ENCODE measurements at places on chromosomes 5 and 9.

DNA sequence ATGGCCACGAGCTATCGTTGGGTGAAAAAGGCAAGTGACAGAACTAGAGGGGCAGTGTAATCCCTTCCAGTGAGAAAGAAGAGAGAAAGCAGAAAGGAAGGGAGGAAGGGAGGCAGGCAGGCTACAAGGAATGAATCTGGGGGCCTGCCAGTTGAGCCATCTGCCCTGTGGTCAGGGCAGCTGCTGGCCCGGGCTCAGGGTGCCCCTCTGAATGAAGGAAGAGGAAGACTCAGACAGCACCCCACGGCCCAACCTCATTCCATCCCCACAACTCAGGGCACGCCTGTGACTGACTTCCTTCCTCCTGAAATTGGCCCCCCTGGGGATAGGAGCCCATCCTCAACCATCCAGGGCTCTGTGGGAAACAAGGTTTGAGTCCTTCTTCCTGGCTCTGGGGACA, 20.3 kb upstream of the FLT4 start:
- no peak for ATAC-seq

DNA sequence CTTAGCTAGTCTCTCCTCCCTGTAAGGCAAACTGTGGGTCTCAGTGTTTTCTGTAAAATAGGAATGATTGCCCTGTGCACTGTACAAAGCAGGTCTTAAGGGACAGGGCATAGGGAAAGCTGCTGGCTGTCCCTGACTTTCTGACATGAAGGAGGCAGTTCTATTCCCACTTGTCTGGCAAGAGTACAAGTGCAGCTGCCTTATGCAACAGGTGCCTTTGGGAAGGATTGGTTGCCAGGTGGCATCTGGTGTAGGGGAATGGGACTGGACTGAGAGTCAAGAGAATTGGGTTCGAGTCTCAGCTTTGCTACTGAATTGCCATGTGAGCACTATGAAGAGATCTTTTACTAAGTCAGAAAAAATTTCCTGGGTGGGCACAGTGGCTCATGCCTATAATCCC, 10.0 kb downstream of the BSPRY start:
- no peak for ATAC-seq

DNA sequence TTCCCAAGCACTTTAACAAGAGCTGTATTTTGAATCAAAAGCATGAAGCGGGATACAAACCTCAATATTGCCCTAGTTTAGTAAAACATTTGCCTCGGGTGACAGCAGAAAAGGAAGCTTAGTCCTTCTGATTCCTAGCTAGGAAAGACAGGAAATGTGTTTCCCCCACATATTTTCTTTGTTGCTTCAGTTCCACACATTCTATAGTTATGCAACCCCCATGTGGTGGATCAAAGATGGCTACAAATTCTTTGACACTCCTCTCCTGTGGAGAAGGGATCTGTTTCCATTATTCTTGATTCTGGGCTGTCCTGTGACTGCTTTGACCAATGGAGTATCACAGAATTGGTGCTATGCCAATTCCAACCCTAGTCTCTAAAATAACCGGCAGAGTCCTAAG, 89.1 kb upstream of the SLC30A5 start:
- ATAC-seq = no peak

GRCh38 chr9:22413884-22414283, 32.7 kb upstream of the DMRTA1 start:
- ATAC-seq = peak; percentile 34

DNA sequence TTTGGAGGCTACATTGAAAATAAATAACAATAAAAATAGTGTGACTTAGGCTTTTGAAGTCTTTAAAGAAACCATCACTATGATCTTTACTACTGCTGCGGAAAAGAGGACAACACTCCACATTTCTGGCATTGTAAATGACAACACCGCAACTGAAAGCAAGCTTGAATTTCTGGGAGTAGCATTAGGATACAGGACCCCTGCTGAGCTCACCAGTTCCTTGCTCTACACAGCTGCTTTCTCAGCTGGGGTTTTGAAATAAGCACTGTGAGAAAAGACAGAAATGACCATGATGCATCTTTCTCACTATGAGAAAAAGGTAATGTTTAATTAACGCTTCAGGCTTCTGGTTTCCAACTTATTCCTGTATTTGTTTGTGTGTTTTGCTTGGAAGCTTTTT, 168.0 kb downstream of the TAF11L14 start:
- no peak for ATAC-seq

DNA sequence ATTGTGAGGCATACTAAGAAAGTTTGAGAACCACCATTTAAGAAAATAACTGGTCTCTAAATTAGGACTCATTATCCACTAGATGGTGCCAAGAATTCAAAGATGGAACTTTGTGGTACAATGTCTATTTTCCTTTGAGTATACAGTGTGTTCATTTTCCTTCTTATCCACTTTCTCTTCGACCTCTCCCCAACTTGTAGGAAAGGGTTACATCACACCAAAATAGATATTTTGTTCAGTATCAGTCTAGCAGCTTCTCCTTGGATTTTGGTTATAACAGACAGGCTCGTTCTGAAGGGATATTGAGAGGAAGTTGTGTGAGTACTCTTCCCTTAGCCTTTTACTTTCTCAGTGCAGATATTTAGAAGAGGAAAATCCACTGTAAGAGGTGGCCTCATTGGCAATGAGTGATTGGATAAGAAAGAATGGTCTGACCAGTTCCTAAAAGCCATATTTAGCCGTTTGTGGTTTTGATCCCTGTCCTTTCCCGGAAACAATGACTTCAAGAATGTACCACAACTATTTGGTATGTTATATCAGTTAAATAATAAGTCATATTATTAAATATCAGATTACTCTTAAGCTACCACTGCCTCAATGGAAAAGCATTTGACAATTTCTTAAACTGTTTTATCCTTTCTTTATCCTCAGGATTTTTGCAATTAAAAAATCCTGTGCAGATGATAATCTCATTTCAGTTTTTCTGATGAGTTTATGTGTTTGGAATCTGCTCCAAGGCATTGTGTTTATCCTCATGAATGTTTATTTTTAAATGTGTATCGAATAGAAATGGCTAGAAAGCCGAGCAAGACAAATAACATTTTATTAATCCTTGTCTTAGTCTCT, 69.0 kb upstream of the GRAMD2B start:
- peak; percentile 68 for ATAC-seq

- no peak for ATAC-seq
Observed at GRCh38 chr9:1002678-1003077, 26.2 kb downstream of the DMRT3 start.

DNA sequence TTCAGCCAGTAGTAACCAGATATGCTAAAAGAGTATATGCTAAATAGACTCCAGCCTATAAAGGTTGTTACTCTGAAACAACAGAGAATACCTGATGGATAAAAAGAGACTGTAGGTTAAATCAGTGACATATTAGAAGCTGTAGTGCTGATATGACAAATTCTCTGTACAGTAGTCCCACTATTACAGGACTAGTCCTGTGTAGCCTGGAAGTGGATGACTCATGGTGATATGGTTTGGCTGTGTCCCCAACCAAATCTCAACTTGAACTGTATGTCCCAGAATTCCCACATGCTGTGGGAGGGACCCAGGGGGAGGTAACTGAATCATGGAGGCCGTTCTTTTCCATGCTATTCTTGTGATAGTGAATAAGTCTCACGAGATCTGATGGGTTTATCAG, 276.2 kb upstream of the POU5F2 start:
- no peak for ATAC-seq

- ATAC-seq = no peak
Observed at GRCh38 chr5:156541582-156541981, 214.6 kb downstream of the SGCD start.

DNA sequence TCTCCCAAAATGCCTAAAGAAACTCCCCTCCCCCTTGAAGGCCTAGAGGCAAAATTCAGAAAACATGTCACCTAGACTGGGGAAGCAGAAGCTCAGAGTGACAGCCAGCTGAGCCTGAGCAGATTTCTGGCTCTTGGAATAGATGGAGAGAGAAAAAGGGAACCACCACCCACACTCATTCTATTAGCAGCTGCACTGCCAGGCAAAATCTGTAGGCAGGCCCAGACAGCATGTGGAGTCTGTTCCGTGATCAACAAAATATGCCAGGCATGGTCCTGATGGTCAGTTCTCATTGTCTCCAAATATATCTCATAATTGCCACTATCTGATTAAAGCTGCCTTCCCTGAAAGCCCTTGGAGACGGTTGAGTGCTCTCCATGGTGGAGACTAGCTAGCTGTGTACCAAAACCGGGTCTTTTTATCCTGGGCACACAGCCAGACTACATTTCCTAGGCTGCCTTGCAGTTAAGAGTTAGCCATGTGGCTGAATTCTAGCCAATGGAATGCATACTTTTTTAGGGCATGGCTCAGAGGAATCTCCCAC, 131.7 kb upstream of the GPR151 start:
- ATAC-seq = no peak

GRCh38 chr9:5920860-5921328, 30.2 kb downstream of the MLANA start:
- ATAC-seq = peak; percentile 91

DNA sequence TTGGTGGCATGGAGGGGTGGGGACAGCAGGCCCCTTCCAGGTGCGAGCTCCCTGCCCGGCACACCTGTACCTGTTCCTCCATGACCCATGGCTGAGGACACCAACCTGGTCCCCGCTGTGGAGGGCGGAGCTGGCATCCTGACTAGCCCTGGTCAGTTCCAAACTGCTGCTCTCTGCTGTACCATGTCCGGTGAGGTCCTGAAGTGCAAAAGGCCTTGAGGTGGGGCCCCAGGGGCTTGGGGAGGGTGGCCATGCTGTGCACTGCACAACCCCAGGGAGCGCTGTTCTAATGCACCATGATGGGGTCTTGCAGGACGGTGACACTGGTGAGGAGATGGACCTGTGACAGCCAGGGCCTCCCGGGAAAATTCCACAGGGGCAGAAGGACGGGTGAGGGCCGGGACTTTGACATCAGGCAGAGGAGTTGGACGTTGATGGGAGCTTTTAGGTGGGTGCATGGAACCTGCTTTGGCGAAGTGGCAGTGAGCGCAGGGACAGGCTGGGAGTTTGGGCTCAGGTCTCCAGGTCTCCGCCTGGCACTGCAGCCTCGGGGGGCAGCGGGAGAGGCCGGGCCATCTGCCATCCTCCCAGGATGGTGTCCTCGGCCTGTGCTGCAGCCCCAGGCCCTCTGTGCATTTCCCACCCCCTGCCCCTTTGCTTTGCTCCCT, 38.9 kb downstream of the COL5A1 start:
- ATAC-seq = no peak

- no peak for ATAC-seq
Observed at GRCh38 chr5:5320062-5320805, 102.2 kb upstream of the ICE1 start.

- ATAC-seq = no peak
Observed at GRCh38 chr5:158233735-158234322, 374.9 kb upstream of the CLINT1 start.

- ATAC-seq = no peak
Observed at GRCh38 chr9:26326563-26326962, 566.0 kb downstream of the CAAP1 start.

DNA sequence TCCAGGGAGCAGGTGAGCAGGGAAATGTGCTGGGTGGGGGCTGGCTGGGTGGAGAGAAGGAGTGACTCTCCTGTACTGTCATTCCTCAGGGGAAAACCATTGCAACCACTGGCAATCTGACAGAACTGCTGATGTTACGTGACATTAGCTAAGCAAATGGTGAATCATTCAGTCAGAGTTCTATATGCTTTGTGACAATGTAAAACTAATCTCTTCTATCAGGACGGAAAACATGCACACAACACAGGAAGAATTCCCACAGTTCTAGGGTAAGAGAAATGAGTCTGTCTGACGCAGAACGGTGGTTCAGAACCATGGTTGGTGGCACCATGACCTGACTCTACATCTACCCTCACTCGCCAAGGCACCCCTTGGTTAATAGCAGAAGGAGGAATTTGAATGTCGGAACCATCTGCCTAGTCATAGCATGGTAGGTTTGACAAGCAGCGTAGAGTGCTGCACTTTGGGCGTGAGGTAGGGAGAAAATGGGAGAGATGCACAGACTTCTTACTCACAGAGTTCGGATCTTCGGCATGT, 243.6 kb upstream of the PANK3 start:
- ATAC-seq = peak; percentile 80

DNA sequence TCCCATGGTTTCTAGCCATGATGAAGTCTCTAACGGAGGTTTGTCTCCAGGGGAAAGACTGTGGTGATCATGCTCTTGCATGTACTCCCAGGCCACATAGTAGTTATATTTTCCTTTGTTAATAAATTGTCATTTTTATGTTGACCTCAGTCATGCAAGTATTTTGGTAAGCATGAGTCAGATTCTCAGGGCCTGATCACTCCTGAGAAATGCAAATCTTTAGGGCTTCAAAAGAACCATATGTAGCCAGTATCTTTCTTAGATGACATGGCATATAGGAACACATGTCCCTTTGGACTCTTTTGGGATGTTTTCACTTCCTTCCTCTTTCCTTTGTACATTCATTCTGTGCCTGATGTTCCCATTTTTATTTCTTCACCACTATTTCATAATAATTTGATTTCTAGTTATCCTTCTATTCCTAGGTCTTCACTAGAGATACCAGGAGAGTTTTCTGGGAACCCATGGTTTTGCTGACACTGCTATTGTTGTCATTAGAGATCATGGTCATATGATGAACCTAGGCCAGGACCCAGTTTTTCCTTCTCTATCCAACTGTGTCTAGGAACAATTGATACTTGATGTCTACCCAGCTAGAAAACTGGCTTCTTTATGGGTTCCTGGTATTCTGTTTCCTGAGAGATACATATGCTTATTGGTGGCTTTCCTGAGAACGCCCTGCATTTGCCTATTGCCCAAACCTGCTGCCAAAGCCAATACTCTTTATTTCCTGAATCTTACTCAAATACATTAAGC, 248.1 kb upstream of the NREP start:
- ATAC-seq = peak; percentile 49

DNA sequence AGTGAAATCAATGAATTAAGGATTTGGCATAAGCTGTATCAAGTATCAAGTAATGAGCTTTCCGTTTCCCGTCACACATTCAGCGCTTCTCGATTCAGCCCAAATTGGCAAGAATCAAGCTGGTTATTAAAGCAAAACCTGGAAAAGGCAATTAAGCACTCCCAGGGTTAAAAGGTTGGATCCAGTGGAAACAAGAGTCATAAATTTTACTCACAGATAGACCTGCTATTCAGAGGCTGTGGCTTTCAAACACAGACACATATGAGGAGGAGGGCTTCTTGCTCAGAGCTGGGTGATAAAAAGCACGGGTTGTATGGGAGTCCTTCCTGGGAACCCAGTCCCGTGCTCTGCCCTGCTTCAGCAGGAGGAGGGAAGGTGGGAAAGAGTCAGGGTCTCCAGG, 112.3 kb upstream of the CXCL14 start:
- ATAC-seq = no peak

DNA sequence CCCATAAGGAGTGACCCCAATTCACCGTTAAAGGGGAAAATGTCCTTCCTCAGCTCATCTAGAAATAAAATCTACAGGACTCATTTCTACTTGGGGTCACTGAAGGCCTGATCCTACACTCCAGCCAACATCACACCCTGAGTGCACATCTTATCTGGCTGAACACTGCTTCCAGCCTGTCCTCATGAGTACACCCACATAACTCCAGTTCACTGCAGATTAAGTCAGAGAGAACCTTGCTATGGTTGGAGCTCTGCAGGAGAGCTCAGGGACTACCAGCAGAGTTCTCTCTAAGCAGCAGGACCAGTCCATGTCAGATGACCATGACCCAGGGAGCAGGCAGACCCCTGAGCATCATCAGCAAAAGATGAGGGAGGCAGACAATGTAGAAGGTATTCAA, 126.9 kb upstream of the MAP3K1 start:
- peak; percentile 31 for ATAC-seq
